ENCODE measurements at places on chromosomes 3 and 15. TPM values are rescaled to one million over a fixed set of nuclear protein-coding genes. Genes with fewer than 3 reads are reported as not detected.

DNA sequence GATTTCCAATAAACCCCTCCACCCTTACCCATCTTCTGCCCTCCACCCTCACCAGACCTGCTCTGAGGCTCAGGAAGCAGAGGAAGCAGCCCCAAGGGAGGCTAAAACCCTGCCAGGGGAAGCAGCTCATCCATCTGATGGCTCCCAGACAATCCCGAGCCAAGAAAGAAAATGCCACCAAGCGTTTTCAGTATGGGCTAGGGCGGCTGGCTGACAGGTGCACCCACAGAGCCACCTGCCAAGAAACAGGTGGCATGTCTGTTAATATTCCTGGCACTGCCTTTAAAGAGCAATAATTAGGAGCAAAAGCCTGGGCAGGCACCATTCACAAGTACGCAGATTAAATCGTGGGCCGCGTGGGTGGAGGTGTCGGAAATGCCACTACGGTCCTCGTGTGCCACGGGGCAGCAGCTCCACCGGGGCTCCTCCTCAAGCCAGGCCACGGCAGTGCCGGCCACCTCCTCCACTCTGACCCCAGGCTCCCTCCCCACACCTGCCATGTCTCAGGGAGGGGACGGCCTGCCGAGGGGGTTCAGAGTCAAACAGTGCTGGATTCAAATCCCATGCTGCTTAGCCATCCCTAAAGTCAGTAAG is 23.9 kb upstream of the GRIP2 start:
- H3K4me3 ChIP-seq = no peak overlapping the region
- DNase-seq = no peak
- H3K4me1 ChIP-seq = no peaks in the 10 kb centered on the region
- peaks cover 46% of the 10 kb centered on the region for H3K27me3 ChIP-seq
- no peaks in the 10 kb centered on the region for H3K36me3 ChIP-seq
- no peak overlapping the region for H3K27ac ChIP-seq

- H3K27me3 ChIP-seq = no peaks in the 10 kb centered on the region
- no peaks in the 10 kb centered on the region for H3K36me3 ChIP-seq
- H3K4me3 ChIP-seq = no peak overlapping the region
- H3K27ac ChIP-seq = no peak overlapping the region
- no peak for DNase-seq
These were observed 86.6 kb downstream of the HMG20A start for GRCh38 chr15:77507143-77507897.

- no peaks in the 10 kb centered on the region for H3K36me3 ChIP-seq
- H3K4me1 ChIP-seq = peaks cover 19% of the 10 kb centered on the region
These were observed 28.5 kb downstream of the SHC4 start for GRCh38 chr15:48935236-48935635.

GRCh38 chr3:188090620-188091309 is 63.2 kb upstream of the LPP start:
- H3K4me1 ChIP-seq = no peaks in the 10 kb centered on the region
- no peaks in the 10 kb centered on the region for H3K27me3 ChIP-seq
- DNase-seq = no peak

SLC35G2 gene
- total RNA-seq = 8.6 TPM
